Fibroblast of skin of abdomen (primary cell): ENCODE measurements at places on chromosomes 3 and 15.

- DNase-seq: no peak
Observed at GRCh38 chr3:60383345-60383744, 867.9 kb downstream of the FHIT start.

GRCh38 chr15:59255680-59256336, 49.2 kb downstream of the LDHAL6B start:
- DNase-seq: no peak

DNA sequence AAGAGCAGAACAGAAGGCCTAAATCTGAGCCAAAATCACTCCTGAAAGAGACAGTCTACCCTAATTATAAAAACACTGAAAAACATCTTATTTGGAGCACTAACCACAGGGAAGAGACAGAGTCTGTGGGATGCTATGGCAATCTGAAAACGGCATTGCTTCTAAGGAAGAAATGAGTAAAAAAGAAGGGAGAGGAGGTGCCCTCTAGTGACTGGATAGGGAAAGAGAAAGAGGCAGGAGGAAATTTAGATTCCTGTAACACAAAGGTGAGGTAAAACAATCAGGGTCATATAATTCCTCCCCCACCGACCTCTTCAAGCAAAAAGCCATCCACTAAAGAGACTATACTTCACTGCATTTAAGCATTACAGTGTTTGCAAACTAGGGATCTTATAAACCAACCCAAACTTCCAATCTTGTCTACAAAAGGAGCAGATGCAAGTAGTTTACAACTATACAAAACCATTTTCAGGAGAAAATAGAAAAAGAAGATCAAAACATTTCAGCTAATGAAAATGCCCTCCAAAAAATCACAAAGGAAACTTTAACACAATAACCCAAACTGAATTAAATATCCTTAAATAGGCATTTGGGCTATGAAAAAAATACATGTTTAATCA, 32.6 kb downstream of the HACD2 start:
- peak; percentile 8 for DNase-seq

DNA sequence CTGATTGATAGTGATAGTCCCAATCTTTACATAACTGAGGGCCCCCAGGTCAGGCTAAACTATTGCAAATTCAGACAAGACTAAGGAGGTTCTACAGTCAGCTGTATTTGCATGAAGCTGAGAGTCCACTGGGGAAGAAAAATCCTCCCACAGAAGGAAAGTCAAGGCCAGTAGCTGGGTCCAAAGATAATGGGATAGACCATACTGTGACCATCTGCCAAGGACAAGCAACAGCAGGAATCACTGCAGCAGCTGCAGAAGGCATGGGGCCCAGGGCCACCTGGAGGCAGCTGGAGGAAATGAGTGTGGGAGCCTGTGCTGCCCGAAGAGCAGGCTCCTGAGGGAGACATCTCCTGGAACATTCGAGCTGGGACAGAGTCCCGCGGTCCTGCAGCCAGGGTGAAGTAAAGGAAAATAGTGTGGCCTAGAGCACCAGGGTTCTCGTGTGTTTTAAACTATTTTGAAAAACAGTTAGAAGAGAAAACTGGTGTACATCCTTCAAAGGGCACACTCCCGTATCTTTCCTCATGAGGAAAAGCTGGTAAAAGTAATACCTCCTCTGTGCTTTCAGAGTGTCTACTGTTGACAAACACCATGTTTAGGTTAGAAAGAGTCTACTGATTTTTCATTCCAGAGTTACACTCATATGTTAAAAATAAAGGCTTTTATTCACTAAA, 13.2 kb upstream of the TMEM212 start:
- peak; percentile 77 for DNase-seq

DNA sequence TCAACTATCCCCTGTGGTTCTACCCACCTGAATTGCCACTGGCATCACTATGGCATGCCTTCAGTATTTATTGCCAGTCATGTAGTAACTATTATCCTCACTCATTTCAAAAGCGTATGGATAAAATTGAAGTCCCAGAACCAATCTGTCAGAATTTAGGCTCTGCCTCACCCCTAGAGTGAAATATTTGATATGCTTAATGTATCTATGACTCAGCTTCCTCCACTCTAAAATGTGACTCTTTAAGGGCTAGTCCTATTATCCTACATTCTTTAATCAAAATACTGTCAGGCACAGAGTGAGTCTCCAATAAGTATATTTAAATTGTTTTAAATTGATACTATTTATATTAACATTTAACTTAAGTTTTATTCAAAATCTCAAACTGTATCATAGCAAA, 27.6 kb downstream of the ARPP21 start:
- no peak for DNase-seq

GRCh38 chr3:39013289-39013688, 38.5 kb downstream of the SCN11A start:
- peak; percentile 4 for DNase-seq

DNA sequence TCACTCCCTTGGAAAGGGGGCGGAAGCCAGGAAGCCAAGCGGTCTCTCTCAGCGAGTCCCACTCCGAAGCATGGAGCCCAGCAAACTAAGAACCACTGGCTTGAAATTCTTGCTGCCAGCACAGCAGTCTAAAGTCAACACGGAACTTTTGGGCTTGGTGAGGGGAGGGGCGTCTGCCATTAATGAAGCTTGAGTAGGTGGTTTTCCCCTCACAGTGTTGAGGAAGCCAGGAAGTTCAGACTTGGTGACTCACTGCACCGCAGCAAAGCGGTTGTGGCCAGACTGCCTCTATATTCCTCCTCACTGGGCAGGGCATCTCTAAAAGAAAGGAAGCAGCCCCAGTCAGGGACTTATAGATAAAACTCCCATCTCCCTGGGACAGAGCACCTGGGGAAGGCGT, 665.4 kb upstream of the CBLB start:
- peak; percentile 39 for DNase-seq

DNA sequence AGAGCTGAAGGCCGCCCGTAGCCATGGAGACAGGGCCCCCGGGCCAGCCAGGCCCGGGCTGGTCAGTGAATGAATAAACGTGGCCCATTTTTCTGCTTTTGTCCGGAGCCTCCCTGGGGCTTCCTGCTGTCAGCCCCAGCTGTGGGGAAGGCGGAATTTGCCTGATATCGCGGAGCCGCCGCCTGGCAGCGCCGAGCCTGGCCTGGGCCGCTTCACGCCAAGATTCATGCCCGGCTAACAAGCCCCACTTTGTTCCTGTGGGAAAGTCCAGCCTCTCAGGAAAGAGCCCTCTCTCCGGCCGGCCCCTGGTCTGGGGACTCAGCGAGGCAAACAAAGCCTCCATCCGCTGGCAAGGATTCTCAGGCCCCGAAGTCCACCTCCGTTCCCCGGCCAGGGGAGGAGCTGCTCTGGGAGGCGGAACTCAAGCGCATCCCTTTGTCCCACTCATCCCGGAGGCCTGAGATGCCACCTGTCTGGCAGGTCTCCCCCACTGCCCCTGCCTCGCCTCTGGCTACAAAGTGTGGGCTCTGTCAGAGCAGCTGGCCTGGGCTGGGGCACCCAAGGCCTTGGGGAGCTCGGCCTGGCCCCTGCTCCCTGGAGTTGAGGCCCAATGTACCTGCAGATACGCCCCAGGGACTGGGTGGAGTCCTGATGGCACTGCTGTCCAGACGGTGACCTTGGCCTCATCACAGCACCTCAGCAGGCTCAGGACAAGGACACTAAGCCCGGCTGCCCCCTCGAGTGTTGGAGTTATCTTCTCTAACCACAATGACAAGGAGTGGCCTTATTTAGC, 51.6 kb upstream of the SLC6A11 start:
- no peak for DNase-seq
